OCI-M1 (cell line): ENCODE measurements at places on chromosomes 2 and 18.

DNA sequence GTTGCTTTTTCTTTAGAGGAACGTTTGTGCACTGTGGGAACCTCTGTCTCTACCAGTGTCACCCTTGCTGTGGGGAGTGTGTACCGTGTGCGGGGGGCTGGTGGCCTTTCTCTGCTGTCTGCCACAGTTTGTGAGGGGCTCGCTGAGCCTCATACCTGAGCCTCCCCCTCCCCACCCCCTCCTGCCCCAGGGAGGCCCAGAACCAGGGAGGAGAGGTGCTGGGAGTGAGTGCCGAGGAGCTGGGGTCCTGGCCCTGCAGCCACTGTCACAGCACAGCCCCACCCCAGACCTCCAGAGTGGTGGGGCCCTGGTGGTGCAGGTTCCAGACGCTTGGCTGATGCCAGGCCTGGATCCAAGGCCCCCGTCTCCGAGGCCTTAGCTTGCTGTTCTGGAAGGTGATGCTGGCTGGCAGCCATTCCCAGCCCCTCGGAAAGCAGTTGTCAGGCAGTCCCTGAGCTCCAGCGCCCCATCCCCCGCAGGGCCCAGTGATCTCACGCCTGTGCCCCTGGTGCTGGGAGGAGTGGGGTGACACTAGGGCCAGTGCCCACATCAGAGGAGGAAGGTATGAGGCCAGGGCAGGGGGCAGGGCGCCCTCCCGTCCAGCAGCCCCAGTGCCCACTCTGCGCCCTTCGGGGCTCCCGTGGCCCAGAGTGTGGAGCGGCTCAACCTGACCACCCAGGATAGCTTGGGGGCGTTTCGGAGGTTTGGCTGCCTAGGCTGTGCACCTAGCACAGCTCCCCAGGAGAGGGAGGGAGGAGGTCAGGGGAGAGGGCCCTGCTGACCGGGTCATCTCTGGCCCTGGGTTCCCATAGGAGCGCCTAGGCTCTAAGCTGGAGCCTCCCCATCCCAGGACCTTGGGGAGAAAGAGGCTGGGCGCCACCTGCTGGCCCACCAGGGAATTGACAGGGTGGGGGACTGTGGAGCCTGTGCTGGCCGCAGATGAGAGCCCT is 53.0 kb upstream of the ALPP start:
- DNase-seq, result peak; percentile 69

- DNase-seq, result no peak
Observed at GRCh38 chr2:24857746-24858145, 62.3 kb downstream of the ADCY3 start.

DNA sequence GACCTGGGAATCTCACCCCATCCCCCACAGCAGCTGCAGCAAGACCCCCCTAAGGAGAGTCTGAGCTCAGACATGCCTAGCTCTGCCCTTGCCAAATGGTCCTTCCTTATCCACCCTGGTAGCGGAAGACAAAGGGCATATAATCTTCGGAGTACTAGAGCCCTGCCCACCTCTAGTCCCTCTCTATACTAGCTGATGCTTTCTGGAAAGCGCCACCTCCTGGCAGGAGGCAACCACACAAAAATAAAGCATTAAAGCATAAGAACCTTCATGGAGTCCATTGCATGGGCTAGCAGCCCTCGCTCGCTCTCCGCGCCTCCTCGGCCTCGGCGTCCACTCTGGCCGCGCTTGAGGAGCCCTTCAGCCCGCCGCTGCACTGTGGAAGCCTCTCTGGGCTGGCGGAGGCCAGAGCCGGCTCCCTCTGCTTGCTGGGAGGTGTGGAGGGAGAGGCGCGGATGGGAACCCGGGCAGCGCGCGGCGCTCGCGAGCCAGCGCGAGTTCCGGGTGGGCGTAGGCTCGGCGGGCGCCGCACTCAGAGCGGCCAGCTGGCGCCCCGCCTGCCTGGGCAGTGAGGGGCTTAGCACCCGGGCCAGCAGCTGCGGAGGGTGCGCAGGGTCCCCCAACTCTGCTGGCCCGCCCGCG is 941.2 kb downstream of the SUCLG1 start:
- no peak for DNase-seq

DNA sequence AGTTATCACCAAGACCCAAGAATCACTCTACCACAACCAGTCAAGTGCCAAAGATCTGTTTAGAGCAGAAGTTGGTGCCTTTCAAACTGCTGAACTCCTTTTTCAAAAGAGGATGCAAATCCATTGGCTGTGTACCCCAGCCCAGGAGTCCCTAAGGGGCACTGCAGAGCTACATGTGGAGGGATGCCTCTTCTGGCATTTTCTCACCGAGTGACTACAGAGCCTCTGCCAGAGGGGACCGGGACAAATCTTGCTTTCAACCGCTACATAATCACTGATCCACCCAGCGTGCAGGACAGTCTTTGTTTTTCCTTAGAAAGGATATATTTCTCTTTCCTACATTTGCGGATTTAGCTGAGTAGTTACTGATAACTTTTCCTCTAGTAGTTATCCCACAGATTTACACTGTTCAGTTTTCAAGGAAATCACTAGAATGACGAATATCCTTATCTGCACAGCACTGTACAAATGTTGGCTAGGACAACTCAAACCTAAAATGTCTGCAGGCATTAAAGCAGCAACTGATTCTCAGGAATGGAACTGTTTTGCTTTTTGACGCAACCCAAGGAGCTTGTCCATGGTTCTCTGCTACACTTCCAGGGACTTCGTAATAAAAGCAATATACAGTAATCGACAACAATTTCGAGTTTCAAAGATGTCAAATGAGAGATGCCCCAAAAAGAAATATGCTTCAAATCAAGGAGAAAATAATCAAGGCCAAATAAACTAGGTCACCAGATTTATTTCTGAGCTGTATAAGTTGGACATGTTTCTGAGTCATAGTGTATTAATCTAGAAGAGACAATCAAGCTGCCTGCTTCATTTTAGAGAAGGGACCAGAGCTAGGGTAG is 24.1 kb downstream of the EPB41L3 start:
- no peak for DNase-seq

- DNase-seq, result peak; percentile 60
Observed at GRCh38 chr2:40251137-40251536, 200.8 kb downstream of the SLC8A1 start.

- DNase-seq, result no peak
Observed at GRCh38 chr2:169964740-169965139, 137.5 kb downstream of the UBR3 start.

- peak; percentile 87 for DNase-seq
Observed at GRCh38 chr2:118784860-118785259, 62.6 kb downstream of the EN1 start.

GRCh38 chr2:203025592-203025991 is 10.9 kb downstream of the NBEAL1 start:
- DNase-seq, result peak; percentile 52

DNA sequence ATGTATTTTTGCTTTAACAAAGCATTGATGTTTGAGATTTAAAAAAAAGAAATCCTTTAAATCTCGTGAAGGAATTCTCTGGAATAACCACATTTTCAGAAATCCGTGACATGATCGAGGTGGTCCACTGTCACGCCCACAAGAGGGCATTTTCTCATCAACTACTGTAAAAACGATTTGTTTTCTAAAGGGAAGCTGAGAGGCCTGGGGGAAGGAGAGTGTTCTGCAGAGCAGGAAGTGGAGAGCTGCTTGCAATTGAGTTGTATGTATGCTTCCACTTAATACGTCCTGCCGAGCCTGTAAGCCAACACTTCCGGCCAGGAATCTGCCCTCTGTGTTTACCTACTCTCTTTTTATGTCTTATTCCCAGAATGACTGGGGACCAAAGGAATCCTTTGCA is 19.4 kb downstream of the KLHL29 start:
- peak; percentile 86 for DNase-seq

GRCh38 chr18:10895976-10896375 is 253.4 kb downstream of the PIEZO2 start:
- no peak for DNase-seq

GRCh38 chr2:238457927-238458324 is 31.2 kb downstream of the ASB1 start:
- no peak for DNase-seq

DNA sequence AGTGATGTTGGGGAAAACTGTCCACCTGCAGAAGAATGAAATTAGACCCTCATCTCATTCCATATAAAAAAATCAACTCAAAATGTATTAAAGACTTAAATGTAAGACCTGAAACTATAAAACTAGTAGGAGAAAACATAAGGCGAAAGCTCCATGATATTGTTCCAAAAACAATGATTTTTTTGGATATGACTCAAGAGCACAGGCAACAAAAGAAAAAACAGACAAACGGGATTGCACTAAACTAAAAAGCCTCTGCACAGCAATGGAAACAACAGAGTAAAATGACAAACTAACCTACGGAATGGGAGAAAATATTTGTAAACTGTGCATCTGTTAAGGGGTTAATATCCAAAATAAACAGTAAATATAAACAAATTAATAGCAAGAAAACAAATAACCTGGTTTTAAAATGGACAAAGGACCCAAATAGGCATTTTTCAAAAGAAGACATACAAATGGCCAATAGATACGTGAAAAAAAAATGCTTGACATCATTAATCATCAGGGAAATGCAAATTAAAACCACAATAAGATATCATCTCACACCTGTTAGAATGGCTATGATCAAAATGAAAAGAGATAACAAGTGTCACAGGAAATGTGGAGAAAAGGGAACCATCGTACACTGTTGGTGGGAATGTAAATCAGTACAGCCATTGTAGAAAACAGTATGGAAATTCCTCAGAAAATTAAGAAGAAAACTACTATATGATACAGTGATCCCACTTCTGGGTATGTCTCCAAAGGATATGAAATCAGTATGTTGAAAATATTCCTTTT is 26.6 kb downstream of the LRRFIP1 start:
- DNase-seq, result no peak

GRCh38 chr2:215680605-215681598 is 245.0 kb upstream of the FN1 start:
- DNase-seq, result peak; percentile 81

DNA sequence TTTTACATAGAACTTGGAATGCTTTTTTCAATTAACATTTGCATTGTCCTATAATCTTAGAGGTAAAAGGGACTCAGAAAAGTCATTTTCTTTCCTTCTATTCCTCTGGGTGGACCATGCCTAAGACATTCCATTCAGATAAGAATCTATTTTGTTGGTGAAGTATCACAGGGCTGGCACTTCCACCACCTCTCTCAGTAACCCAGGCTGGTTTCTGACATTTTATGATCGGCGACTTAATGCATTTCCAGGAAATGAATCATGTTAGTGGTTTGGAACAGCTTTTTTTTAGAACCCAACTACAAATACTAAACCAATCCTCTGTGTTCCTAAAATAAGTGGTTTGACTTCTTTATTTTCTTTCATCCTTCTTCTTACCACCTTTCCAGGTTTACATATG is 27.0 kb downstream of the GAD1 start:
- peak; percentile 17 for DNase-seq

- no peak for DNase-seq
Observed at GRCh38 chr2:237405605-237406004, 8.4 kb downstream of the COL6A3 start.

DNA sequence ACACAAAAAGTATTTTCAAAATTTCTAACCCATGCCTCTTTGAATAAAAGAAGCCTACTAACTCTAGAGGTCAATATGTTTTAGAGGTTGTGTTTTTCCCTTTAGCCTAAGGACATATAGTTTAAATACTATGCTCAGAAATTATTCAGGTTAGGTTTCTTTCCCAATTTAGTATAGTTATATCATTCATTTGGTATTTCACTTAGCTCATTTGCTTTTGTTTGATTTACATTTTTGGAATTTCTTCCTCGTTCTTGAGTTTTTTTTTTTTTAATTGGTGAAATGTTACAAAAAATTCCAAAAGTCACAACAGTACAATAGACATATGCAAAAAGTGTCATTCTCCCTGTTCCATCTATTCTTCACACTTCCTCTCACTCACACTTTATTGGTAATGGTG is 371.3 kb upstream of the TNP1 start:
- DNase-seq, result no peak

DNA sequence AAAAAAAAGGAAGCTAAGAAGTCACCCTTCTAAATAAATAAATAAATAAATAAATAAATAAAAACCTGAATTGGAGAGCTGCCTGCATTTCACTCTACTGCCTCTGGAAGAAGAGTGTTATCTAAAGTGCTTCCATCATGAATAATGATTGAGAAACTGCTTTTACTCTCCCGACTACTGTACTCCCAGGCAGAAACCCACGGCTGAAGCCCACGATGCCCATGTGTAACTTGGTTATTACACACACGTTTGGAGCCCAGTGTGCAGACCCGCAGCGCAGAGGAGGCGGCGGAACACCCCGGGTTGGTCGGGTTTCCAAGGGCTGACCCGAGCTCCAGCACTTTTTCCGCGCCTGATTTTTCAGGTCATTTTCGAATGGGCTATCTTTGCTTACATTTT is 697 bp upstream of the SPATS2L start:
- DNase-seq, result peak; percentile 39

GRCh38 chr2:8394131-8394530 is 287.7 kb upstream of the ID2 start:
- DNase-seq, result no peak

DNA sequence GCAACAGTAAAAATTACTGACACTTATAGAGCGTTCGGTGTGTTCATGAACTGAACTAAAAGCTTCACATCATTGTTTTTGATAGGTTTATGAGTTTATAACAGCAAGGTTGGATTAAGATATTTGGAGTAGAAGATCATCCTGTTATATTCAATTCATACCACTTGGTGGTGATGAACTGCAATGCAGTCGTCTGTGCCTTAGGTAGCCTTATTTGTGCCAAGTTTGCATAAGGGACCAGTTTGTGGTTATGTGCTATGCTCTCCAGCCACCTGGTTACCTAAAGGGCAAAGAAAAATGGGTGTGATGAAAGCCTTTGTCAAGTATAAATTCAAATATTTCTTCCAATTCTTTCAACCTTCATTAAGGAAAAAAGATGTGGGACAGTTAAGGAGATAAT is 150.9 kb upstream of the KCNH7 start:
- peak; percentile 39 for DNase-seq

- DNase-seq, result no peak
Observed at GRCh38 chr2:33230195-33230594, 246.3 kb upstream of the RASGRP3 start.

- peak; percentile 79 for DNase-seq
Observed at GRCh38 chr2:44324971-44325426, 36.3 kb downstream of the PREPL start.
